ENCODE measurements at places on chromosomes 3 and 15.

- peak; percentile 68 for DNase-seq
Measured at GRCh38 chr15:47523681-47524475, 193.4 kb upstream of the SEMA6D start.

DNA sequence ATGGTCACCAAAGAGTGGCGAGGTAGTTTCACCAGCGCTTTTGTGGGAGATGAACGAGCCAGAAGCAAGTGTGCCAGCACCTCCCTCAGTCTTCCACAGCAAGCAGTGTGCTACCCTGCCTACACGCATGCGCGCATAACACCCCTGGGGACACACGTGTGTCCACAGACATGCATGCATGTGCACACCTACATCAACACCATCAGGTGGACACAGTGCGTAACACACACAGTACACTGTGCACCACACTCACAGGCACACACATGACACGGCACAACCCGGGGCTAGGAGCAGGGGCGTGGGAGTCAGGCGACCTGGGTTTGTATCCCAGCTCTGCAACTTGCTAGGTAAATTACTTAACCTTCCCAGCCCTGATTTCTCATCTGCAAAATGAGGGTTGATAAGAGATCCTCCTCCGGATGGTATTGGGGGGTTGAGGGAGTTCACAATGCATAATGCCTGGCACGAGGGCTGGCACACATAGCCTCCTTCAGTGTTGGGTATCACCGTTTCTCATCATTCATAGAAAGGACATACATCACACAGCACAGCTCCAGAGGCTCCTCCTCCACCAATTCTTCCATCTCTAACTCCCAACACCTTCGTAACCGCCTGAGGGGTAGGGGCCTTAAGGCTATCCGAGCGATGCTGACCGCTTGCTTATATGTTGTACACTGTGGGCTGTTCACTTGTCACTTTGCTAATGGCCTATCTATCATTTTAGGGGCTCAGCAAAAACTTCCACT, 174.9 kb downstream of the SMAD6 start:
- DNase-seq: no peak

GRCh38 chr15:44427756-44428724, 611 bp downstream of the CTDSPL2 start:
- peak; percentile 82 for DNase-seq

DNA sequence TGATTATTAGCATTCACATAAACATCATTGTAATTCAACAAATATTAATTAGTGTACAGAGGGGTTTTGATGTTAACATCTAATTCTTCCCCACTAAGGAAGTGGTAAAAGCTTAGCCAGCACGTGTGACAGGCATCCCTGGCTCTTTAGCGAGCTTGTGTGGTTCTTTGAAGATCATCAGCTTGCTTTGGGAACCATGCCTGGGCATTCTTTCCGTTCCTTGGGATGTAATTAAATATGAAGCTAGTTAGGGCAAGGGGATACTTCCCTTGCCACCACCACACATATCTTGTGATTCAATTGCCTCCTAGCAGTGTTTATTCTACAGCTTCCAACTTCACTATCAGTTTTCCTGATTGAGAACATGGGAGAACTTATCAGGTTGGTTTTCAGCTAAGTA, 246.5 kb downstream of the MYRIP start:
- no peak for DNase-seq

- no peak for DNase-seq
Measured at GRCh38 chr15:88399021-88399685, 68.0 kb downstream of the MRPL46 start.

DNA sequence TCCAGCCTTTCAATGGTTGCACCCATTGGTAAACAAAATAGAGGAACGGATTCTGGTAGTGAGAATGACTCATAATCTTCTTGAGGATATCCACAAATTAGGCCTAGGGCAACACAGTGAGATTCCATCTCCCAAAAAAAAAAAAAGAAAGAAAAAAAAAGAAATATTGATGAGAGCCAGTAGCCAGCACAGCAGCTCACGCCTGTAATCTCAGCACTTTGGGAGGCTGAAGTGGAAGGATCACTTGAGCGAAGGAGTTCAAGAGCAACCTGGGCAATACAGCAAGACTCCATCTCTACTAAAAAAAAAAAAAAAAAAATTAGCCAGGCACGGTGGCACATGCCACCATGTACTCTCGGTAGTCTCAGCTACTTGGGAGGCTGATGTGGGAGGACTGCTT, 51.9 kb downstream of the DENND4A start:
- no peak for DNase-seq

DNA sequence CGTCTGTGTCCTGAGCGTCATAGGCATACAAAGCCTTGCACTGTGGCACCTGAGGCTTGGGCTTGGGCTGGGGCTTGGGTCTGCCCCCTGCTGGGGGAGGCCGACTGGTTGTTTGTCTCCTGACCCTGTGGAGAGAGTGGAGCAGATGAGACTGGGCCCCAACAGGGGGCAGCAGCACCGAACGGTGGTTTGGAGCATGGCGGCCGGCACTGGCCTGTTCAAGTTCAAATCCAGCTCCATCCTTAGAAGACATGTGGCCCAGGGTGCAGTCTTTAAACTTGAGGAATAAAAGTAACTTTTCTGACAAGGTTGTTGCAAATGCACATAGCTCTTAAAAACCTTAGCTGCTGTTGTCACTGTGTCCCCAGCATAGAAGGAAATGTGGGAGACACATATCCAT, 33.3 kb downstream of the CCNB2 start:
- peak; percentile 41 for DNase-seq

- DNase-seq: peak; percentile 50
Measured at GRCh38 chr3:124760601-124761000, 30.3 kb downstream of the UMPS start.

DNA sequence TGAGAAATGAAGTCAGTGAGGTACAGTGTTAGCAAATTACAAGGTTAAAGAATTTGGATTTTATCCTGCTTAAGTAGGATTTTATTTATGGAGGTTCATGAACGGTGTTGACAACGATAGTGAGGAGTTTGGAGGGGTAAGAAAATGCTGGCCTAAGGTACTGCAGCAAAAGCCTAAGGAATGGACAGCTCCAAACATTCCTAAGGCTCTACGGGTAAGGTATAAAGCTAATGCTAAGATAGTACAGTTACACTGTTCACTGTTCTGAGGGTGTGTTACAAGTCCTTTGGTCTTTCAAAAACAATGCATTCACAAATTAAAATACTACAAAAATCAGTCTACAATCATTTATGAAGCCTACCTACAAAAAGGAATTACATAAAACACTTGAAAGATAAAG, 7.3 kb downstream of the MTMR10 start:
- peak; percentile 13 for DNase-seq

DNA sequence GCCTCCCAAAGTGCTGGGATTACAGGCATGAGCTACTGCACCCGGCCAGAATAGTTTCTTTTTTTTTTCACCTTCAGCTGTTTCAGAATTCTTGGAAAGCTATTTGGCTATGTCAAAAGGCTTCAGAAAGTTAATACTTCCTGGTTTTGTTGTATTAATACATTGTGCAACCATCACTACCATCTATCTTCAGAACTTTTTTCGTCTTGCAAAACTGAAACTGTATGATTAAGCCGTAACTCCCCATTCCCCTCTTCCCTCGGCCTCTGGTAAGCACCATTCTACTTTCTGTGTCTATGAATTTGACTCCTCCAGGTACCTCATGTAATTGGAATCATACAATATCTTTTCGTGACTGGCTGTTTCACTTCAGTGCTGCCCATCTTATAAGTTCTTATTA, 5.2 kb upstream of the NOX5 start:
- no peak for DNase-seq

DNA sequence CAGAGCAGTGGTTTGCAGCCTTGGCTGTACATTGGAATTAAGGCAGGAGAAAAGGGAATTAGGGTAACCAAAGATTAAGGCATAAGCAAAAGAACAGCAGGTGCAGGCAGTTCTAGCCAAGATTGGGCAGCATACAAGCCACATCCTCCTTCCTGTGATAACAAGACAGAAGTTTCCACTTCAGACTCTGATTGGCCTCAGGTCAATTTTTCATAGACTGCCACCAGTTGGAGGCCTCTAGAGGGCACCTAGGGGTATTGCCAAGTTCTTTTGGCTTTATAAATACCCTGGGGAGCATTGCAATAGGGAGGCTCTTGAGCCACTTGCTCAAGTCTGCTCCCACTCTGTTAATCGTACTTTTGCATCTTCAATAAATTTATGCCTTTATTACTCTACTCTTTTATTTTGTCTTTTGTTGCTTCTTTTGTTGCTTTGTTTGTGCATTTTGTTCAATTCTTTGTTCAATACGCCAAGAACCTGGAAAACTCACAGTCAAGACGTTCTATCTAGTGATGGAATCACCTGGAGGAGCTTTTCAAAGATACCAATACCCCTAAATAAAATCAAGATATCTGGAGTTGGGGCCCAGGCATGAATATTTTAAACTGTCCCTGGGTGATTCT, 32.2 kb upstream of the FMN1 start:
- peak; percentile 13 for DNase-seq

DNA sequence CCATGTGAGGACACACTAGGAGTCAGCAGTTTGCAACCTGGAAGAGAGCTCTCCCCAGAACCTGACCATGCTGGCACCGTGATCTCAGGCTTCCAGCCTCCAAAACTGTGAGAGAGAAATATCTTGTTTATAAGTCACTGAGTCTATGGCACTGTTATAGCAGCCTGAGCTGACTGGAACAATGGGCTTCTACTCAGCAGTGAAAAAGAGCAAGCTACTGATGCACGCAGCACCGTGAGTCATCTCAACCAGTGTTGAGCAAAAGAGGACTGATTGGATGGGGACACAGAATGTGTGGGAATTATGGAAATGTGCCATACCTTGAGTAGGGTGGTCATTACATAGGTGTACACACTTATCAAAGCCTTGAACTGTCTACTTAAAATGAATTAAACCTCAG, 230.4 kb downstream of the PLCL2 start:
- no peak for DNase-seq

DNA sequence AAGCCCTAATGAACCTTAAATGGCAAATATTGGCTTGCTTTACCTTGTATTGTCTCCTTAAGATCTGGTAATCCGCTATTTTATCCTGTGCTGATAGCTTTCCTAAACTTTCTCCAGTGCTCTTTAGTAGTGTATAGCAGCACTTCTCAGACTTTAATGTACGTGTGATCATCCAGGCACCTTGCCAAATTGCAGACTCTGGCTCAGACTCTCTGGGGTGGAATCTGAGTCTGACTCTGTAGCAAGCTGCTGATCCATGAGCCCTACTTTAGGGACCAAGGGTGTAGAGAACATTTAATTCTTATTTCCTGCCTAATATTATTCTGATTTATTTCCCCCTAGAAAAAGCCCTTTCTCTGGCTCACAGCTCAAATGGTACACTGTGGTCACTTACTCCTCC, 518.8 kb upstream of the ZNF385D start:
- peak; percentile 13 for DNase-seq

GRCh38 chr15:42364529-42364928, 5.2 kb downstream of the CAPN3 start:
- DNase-seq: no peak

DNA sequence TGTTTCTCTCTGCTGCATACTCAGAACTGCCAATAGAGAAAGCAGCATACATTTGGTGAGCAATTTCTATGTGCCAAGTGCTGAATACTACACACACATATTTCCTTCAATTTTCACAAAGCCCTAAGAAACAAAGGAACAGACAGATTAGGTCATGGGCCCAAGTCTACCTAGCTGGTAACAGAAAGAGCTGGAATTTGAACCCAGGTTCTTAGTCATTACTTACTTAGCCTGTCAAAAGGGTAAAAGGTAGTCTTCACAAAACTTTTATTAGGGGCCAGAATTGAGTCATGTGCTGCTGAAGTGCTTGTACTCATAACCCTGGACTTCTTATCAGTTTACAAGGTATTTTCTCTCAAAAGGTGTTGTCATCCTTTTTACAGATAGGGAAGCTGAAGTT, 10.4 kb upstream of the ABHD17C start:
- no peak for DNase-seq

- DNase-seq: no peak
Measured at GRCh38 chr15:83913034-83913632, 259.2 kb downstream of the ADAMTSL3 start.

GRCh38 chr3:61580982-61581643, 19.7 kb downstream of the PTPRG start:
- no peak for DNase-seq

GRCh38 chr3:111913163-111913763, 54.2 kb downstream of the PHLDB2 start:
- DNase-seq: no peak

- DNase-seq: no peak
Measured at GRCh38 chr3:31993843-31994242, 12.3 kb downstream of the ZNF860 start.

DNA sequence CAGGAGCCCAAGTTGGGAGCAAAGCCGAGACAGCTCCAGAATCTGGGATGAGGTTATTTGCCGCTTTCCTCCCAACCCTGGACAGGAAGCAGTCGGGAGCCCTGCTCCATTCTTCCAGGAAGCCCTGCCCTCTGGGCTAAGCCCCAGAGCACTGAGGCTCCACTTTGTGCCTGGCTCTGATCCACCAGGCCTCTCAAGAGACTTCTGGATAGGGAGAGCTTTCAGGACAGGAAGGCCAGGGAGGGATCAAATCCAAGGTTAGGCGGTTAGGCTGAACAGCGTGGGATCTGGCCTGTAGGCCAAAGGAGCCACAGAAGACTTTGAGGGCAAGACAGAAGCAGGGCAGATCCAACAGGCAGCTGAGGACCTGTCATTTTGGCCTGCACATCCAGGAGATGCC, 835 bp downstream of the STOML1 start:
- DNase-seq: peak; percentile 55

DNA sequence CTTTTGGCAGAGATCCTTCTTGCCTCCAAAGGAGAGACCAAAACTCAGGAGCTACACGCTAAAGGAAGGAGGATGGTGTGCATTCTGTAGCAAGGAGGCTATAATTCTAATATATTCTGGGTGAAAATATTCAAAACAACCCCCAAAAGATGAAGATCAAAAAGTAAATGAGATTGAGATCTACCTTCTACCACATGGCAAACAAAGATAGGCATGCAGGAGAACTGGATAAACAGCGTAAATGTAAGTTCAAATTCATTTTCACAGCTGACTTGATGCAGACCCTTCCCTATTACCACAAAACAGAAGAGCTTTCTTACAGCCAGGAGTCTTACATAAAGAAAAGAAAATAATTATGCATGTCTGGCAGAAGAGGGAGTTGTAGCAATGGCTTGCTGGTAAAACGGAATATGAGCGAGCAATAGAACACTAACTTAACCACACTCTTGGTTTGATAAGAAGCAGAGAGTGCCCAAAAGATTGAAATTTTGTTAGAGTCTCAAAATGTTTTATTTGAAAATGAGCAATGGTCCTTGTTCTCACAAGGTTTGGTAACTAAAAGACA, 272.7 kb downstream of the MECOM start:
- no peak for DNase-seq

- DNase-seq: no peak
Measured at GRCh38 chr15:20356911-20357480, 184.6 kb downstream of the GOLGA6L6 start.

GRCh38 chr3:188927971-188928370, 243.8 kb upstream of the TPRG1 start:
- DNase-seq: no peak
